ENCODE measurements at places on chromosomes 6 and 20.

DNA sequence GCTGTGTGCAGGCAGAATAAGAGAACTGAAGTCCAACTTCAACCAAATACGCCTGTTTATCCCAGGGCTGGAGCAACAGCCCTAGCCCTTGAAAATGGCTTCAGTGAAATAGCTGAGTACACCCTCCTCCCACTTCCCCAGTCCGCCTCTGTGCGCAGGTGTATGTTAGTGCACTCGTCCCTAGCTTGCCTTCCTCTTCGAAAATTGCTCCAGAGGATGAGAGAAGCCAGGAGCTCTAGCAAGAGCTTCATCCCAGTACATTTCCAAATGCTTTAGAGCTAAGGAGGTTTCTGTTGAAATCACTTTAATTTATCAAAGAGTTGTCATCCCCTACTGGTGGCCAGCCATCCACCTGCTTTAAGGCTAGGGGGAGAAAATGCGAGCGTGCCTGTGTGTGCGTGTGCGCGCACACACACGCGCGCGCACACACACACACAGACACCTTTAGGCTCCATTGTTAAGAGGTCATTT lies 5.4 kb upstream of the POU3F2 start:
- H3K4me3 ChIP-seq, result no peak overlapping the region
- H3K27ac ChIP-seq, result no peak overlapping the region
- H3K27me3 ChIP-seq, result peaks cover 100% of the 10 kb centered on the region

GRCh38 chr6:130377371-130377770 lies 11.6 kb downstream of the TMEM200A start:
- H3K27me3 ChIP-seq, result peaks cover 4% of the 10 kb centered on the region
- H3K27ac ChIP-seq, result no peak overlapping the region
- peaks cover 2% of the 10 kb centered on the region for H3K36me3 ChIP-seq
- no peak for DNase-seq
- peaks cover 16% of the 10 kb centered on the region for H3K4me1 ChIP-seq

- H3K27ac ChIP-seq, result no peak overlapping the region
- no peaks in the 10 kb centered on the region for H3K4me1 ChIP-seq
- no peaks in the 10 kb centered on the region for H3K36me3 ChIP-seq
- H3K4me3 ChIP-seq, result no peak overlapping the region
Measured at GRCh38 chr6:49764571-49765236, 20.5 kb upstream of the CRISP3 start.

DNA sequence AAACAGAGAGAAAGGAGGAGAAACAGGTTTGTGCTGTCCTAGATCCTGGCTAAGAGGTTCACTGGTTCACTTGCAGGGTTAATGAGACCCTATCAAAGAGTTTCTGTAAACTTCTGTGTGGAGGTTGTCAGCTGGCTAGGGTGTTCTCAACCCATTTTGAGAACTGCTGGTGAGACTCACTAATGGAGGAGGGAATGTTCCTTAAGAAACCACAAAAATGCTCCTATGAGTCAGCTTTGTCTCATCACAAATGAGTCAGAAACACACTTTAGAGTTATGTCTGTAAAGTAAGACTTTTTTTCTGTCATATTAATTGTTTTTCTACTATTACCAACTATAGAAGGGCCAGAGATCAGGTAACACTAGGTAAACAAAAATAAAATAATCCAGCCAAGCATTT lies 884.4 kb downstream of the PHF3 start:
- no peak for DNase-seq
- no peaks in the 10 kb centered on the region for H3K36me3 ChIP-seq
- no peak overlapping the region for H3K4me3 ChIP-seq
- no peaks in the 10 kb centered on the region for H3K4me1 ChIP-seq

- H3K27me3 ChIP-seq, result no peaks in the 10 kb centered on the region
- DNase-seq, result no peak
- no peak overlapping the region for H3K4me3 ChIP-seq
- H3K27ac ChIP-seq, result no peak overlapping the region
Measured at GRCh38 chr6:62746968-62747367, 460.9 kb upstream of the KHDRBS2 start.

- no peaks in the 10 kb centered on the region for H3K36me3 ChIP-seq
- no peaks in the 10 kb centered on the region for H3K4me1 ChIP-seq
- H3K27ac ChIP-seq, result no peak overlapping the region
- no peak overlapping the region for H3K4me3 ChIP-seq
- no peak for DNase-seq
Measured at GRCh38 chr6:24323632-24324337, 34.1 kb downstream of the DCDC2 start.

DNA sequence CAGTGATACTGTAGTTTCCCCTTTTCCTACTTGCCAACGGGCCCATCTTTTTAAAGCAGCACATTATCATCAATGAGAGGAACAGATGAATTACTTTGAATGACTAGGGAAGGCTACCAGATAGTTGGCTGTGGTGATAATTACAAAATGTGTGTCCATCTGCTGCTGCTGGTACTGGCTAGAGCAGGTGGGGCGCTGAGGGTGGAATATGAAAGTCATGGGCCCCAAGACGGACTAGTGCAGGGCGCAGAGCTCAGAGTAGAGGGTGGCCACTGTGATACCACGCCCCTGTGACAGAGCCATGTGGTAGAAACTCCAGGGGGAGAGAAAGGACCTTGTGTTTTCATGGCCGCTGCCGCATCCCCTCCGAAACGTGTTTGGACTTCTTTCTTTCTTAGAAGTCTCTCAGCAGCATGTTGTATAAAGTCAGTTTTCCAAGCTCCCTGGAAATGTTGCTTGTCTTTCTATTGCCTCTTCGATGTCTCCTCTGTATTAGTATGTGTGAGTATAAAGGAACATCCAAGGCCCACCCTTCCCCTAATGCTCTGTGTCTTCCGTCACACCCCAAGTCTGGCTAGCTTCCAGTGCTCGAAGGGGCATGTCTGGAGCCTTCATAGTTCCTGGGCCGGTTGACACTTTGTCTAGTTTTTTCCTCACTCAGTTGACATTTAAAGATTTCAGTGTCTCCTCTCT lies 88.1 kb downstream of the PPP1R14C start:
- peaks cover 15% of the 10 kb centered on the region for H3K4me1 ChIP-seq
- H3K4me3 ChIP-seq, result no peak overlapping the region
- H3K36me3 ChIP-seq, result peaks cover 5% of the 10 kb centered on the region
- peaks cover 13% of the 10 kb centered on the region for H3K27me3 ChIP-seq

DNA sequence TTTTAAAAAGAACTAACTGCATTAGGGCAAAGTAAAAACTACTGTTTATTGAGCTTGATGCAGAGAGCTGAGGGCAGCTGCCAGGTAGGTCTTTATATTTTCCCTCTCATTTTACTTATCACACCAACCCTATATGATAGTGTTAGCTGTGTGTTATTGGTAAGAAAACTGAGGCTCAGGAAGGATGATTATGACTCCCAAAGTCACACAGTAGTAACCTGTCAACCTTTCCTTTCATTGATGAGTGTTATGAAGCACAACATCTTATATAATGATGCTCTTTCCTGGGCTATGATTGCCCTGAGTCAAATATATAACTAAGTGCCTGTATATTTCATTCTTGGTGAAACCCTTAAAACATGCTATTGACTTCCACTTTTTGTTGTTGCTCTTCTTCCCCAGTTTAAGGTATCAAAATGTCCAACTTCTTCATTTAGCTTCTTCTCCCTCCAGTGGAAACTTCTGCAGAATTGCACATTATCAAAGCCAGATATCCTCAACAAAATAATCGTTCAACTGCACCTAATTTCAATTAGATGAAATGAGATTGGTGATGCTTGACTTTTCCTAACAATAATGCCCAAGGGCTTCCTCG lies 8.1 kb downstream of the GFOD1 start:
- H3K36me3 ChIP-seq, result peaks cover 2% of the 10 kb centered on the region
- no peak overlapping the region for H3K4me3 ChIP-seq
- H3K27ac ChIP-seq, result no peak overlapping the region
- peaks cover 8% of the 10 kb centered on the region for H3K27me3 ChIP-seq
- no peak for DNase-seq
- H3K4me1 ChIP-seq, result peaks cover 23% of the 10 kb centered on the region
